Prostate gland (tissue), 2 donors: ENCODE measurements at places on chromosomes 2 and 18. TPM values are rescaled to one million over a fixed set of nuclear protein-coding genes. Genes with fewer than 3 reads are reported as not detected.

FNDC4 gene
- total RNA-seq, result 30.6 TPM

METTL4 gene
- total RNA-seq, result 8.3 TPM

DNA sequence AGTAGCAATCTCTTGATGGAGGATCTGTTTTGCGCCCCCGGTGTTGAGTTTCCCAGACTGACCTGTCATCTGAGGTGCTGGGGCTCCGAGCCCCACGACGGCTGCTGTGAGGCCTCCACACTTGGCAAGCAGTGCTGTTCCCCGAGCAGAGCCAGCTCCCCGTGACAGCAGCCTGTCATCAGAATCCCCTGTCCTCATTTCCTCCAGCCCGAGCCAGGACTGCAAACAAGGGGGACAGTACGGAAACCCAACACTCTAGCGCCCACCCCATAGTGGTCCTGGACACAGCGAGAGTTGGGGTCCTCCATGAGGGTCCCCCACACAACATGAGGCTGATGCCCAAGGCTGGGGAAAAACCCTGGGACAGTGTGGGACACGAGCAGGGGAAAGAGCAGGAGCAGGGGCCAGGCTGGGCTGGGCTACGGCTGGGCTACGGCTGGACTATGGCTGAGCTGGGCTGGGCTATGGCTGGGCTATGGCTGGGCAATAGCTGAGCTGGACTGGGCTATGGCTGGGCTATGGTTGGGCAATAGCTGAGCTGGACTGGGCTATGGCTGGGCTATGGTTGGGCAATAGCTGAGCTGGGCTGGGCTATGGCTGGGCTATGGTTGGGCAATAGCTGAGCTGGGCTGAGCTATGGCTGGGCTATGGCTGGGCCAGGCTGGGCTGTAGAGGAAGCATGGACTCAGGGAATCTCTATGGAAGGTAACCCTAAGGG is 1.5 kb upstream of the KLHL30 start:
- H3K27me3 ChIP-seq, result no peaks in the 10 kb centered on the region
- DNase-seq, result no peak
- H3K4me3 ChIP-seq, result no peak overlapping the region
- H3K27ac ChIP-seq, result no peak overlapping the region
- no peaks in the 10 kb centered on the region for H3K36me3 ChIP-seq

- H3K27ac ChIP-seq, result no peak overlapping the region
- no peaks in the 10 kb centered on the region for H3K4me1 ChIP-seq
- H3K36me3 ChIP-seq, result no peaks in the 10 kb centered on the region
- no peaks in the 10 kb centered on the region for H3K27me3 ChIP-seq
- no peak for DNase-seq
These were observed 1334.4 kb upstream of the CELF4 start for GRCh38 chr18:38900031-38900430.

DNA sequence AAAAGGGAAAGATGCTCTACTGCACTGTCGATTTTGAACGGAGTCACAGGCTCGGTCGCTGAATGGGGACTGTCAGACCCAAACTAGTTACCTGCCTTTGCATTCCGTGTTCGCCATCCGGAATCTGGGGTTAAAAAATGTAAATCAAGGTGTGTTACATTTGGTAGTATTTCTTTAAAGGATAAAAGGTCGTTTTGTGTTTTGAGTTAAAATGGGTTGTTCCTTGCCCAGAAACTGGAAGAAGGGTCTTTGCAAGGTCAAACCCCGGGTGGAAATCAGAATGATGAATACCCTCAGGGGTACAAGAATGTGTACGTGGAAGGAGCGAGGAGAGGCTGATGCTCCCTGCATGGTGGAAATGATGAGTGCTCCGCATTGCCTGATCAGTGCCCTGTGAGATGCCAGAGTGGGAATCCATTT is 1.0 kb downstream of the VSNL1 start:
- no peak for DNase-seq
- H3K4me1 ChIP-seq, result peaks cover 3% of the 10 kb centered on the region
- H3K4me3 ChIP-seq, result peak overlapping the region; percentile 29

GRCh38 chr18:51226068-51226467 is 28.6 kb upstream of the MEX3C start:
- H3K27me3 ChIP-seq, result no peaks in the 10 kb centered on the region
- no peaks in the 10 kb centered on the region for H3K36me3 ChIP-seq
- no peak overlapping the region for H3K27ac ChIP-seq
- H3K4me1 ChIP-seq, result no peaks in the 10 kb centered on the region

DNA sequence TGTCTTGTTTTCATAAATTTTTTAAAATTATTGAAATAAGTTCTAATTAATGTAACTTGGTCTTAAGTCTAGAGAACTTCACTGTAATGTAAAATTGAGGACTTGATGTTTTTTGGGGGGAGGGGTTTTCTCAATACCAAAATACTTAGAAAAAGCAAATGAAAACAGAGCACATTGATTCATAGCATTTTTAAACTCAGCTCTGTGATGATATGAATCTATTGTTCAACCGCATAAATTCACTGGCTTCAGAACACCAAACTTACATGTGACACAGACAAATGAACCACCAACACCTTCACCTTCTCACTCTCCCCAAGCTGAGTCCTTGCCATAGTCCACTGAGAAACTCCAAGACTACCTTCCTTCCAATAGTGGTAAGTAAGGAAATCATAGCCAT is 108.2 kb downstream of the ZNF521 start:
- H3K36me3 ChIP-seq, result no peaks in the 10 kb centered on the region
- H3K4me3 ChIP-seq, result no peak overlapping the region
- H3K4me1 ChIP-seq, result no peaks in the 10 kb centered on the region
- H3K27ac ChIP-seq, result no peak overlapping the region
- no peak for DNase-seq
- no peaks in the 10 kb centered on the region for H3K27me3 ChIP-seq
